Esophagus mucosa (tissue), 1 donor: ENCODE measurements at places on chromosomes 2 and 18. TPM values are rescaled to one million over a fixed set of nuclear protein-coding genes. Genes with fewer than 3 reads are reported as not detected.

Gene FBLN7
- total RNA-seq: 1.4 TPM

Gene EGR4
- total RNA-seq: not detected

Gene ANKRD62
- 0.48 TPM for total RNA-seq

Gene KCNG2
- total RNA-seq: 0.20 TPM

Gene CRYGC
- not detected for total RNA-seq

Gene GAL3ST2
- total RNA-seq: not detected

Gene CTDP1
- 10.7 TPM for total RNA-seq

Gene NT5DC4
- total RNA-seq: not detected

Gene MREG
- total RNA-seq: 61.9 TPM

Gene FSHR
- total RNA-seq: not detected

Gene CCDC74A
- 1.4 TPM for total RNA-seq

Gene TMEM247
- total RNA-seq: not detected

GRCh38 chr2:6352247-6352646 is 513.5 kb downstream of the CMPK2 start:
- no peak for ATAC-seq

GRCh38 chr2:215660687-215661086 is 224.8 kb upstream of the FN1 start:
- no peak for ATAC-seq

DNA sequence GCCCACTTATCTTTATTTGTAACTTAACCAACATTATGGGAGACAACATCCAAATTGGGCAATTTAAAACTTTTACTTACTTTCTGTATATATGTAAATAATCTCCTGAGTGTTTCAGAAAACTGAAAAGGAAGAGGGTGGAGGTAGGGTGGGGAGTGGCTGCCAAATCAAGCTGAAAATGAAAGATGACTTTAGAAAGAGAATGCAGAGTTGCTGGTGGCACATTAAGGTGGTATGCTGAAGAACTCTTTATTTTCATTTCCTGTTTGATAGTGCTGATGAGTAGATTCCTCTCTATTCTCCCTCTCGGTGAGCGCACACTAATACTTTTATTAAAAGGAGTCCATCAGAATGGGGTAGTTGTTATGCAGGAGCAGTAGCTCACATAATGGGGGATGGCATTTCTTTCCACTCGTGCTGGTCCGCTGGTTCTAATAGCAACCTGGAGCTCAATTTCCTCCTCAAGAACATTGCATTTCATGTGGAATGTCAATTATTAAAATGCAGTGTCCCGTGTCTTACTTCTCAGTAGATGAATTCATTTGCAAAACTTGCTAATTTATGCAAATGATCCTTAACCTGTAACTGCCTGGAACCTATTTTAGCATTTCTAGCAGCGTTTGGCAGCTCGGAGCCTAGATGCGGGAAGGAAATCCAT is 466.9 kb upstream of the HNRNPA3 start:
- ATAC-seq: no peak

GRCh38 chr2:48587961-48588360 is 29.7 kb upstream of the GTF2A1L start:
- ATAC-seq: no peak

GRCh38 chr18:66136039-66136438 is 385.2 kb downstream of the CDH7 start:
- ATAC-seq: no peak

DNA sequence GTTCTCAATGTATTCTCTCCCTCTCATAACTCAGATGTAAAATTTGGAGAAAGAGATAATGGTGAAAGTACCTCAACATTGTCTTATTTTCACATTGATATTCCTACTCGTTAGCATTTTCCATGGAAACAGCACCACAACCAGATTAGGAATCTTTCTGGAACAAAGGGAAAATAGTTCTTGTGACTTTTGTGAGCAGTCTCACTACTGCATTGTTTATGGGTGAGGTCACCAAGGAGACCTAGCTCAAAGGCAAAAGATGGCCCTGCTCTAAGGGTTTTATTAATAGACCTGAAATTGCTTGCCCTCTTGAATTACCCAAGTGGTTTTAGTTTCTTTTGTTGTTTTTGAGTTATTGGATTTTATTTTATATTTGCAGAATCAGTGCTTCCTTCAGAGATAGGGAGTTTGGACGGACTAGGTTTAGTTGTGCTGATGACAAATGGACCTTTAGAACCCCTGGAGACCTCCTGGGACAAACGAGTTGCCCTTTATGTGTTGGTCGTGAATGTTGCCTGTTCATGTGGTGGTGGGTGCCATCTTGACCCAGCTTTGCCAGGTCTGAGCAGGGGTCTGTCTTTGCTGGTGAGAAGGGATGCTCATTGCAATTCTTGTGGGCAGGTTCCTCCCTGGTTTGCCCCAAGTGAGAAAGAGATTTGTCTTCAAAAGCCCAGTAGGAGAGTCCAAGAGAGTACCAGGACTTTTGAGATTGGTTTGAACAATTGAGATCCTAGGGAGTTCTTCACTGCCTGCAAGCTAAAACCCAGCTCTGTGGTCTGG is 58.1 kb downstream of the INPP4A start:
- ATAC-seq: no peak

DNA sequence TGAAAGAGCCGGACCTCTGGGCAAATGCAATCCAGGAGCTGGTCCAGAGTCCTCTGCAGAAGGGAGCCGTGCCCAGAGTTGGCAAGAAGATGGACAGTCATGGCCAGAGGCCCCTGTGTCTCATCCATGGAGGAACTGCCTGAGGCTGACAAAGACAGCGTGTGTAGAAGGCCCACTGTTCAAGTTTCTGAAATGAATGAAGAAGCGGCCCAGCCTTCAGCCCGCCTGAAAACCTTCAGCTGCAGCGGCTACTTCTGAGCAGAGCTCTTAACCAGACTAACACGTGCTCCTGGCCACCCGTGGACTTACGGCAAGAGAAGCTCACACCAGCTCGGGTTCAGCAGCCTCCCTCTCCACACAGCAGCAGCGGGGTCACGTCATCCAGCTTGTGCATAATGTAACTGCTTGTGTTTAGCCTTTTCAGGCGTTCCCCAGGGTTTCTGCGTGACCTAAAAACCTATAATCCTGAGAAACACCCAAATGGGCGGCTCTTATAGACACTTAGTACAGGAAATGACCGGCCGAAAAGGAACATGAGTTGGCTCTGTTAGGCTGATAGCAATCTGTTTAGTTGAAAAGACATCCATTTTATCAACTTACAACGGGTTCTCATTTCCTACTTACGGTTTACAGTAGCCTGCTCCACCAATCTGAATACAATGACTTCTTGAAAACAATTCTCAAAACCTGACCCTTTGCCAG is at the start of gene FAM124B:
Gene FAM124B (minus strand): TSS at position 467 of the 702 bp plus-strand sequence. CDS start 339 bp downstream, at position 128.
- peak; percentile 57 for ATAC-seq

DNA sequence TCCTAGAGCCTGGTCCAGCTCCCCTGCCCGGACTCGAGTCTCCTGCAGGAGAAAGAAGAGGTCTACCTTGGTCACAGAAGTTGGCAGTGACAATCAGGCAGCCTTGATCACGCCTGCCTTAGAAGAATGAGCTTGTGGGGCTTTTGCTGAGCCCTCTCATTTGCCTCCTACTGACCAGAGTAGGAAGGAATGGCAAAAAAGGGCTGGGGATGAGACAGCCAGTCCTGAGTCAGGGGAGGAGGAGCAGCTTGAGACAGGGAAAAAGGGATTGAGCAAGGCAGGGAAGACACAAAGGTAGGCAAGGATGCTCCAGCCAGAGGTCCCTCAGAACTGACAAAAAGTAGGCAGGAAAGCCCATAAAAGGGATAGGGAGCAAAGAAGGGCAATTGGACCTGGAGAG is 6.0 kb downstream of the WDR54 start:
- ATAC-seq: no peak

- ATAC-seq: no peak
Measured at GRCh38 chr18:8313043-8313442, 296.2 kb upstream of the RAB12 start.

DNA sequence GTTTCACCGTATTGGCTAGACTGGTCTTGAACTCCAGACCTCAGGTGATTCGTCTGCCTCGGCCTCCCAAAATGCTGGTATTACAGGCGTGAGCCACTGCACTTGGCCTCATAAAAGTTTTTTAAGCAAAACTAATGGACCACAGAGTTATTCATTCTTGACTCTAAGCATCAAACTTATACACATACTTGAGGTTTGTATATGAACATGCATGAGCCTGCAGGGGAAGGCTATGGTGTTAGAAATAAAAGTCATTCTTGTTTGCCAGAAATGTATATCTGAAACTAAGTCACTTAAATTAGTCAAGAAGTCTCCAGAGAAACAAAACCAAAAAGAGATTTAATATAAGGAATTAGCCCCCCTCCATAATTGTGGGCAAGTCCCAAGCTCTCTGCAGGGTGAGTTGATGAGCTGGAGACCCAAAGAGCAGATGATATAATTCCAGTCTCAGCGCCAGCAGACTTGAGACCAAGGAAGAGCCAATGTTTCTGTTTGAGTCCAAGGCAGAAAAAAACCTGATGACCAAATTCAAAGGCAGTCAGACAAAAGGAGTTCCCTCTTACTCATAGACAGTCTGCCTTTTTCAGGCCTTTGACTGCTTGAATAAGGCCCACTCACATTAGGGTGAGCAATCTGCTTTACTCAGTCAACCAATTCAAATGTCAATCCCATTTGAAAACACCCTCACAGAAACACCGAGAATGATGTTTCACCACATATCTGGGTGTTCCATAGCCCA is 69.0 kb upstream of the DSG1 start:
- ATAC-seq: peak; percentile 75

GRCh38 chr2:73027340-73027739 is 44.2 kb downstream of the SFXN5 start:
- ATAC-seq: no peak

DNA sequence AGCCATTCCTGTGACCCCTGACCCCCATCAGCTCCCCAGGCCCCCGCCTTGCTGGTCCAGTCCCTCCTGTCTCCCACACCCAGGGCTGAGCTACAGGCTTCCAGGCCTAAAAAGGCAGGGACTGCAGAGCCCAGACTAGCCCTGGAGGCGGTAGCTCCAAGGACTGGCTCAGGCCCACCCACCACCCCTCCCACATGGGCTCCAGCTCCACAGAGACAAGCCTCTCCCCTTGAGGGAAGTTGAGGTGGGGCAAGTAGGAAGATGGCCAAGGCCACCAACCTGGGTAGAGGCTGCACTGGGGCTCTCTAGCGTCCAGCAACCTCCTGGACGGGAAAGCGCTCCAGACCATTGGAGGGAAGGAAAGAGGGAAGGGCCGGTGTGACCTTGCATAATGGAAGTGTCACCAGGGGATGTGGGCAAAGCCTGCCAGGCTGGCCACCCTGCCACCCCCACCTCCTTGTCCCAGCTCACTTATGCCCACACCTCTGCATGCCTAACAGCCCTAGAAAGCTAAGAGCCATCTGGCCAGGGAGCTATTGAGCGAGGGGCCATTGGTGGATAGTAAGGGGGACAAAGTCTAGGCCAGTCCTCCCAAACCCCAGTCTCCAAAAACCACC is 63.1 kb downstream of the TNS1 start:
- no peak for ATAC-seq

DNA sequence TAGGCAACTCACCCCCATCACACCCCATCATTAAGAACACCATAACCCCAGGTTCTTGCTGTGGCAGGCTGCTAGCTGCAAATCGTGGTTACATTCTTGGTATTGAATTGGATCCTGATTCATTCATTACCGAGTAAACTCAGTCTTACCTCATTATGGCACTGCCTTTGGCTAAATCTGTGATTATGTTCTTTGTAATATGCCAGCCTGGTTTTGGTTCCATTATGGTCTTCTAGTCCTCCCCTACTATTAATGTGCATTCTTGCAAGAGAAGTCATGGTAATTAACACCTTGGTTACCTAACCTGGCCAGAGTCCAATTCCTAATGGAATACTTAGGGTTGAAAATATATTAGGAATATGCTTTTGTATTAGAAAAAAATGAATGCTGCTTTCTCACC is 258.9 kb upstream of the APCDD1 start:
- peak; percentile 70 for ATAC-seq

- peak; percentile 33 for ATAC-seq
Measured at GRCh38 chr18:69401226-69401971, 711 bp downstream of the DOK6 start.

DNA sequence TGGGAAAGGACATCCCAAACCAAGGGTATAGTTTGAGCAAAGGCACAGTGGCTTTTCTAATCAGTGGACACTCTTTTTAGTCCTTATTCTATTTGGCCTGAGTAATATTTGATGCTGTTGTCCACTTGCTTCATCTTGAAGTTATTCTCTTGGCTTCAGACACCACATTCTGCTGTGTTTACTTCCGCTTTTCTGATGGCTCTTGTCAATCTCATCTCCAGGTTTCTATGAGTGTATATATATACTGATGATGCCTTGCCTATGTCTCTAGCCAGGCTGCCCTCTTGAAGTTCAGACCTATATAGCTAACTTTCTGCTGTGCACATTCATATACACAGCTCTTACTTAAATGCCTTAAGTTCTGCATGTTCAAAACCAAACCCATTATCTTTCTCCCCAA is 83.1 kb downstream of the EFEMP1 start:
- ATAC-seq: no peak
